ENCODE measurements at places on chromosomes 2 and 18.

- DNase-seq: no peak
These were observed 1997.0 kb upstream of the LRRTM1 start for GRCh38 chr2:82301506-82301905.

GRCh38 chr2:3349211-3349693, 28.4 kb downstream of the EIPR1 start:
- DNase-seq: no peak

GRCh38 chr2:62142054-62142453, 53.9 kb upstream of the B3GNT2 start:
- no peak for DNase-seq

DNA sequence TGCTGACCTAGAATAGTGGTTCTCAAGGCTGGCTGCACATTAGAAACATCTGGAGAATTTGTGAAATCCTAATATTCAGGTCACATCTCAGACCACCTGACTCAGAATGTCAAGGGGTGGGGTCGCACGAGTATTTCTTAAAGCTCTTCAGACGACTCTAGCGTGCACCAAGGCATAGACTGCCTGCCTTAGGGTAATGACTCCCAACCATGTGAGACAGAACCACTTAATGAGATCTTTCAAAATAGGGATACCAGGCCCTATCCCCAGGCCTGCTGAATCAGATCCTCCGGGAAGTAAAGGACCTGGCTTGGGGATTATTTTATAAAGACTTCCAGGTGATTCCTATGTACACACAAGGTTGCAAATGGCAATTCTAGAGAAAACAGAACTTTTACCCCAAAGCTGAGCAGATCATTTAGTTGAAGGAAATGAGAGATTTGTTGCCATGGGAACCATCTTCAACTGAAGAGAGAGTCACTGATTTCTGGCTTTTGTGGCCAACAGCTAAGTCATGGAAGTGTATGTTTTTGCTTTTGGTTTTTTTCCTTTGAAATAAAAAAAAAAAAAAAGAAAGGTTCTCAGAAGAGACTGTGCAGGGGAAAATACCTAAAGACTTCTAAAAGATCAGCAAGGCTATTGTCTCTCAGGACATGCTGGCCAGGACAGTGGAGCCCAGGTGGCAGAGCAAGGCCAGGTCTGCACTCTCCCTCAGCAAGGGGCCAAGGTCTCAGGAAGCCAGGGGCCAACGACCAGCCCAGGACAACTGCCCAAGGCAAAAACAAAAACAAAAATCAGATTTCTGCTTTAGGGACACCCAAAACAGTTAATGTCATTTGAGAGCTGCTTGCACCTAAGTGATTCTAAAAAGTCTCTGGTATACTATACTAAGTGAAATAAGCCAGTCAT, 15.3 kb upstream of the LOXHD1 start:
- peak; percentile 7 for DNase-seq

- DNase-seq: no peak
These were observed 183.5 kb upstream of the OSR1 start for GRCh38 chr2:19541884-19542283.

- peak; percentile 3 for DNase-seq
These were observed 361.9 kb upstream of the MEX3C start for GRCh38 chr18:51559198-51559901.

DNA sequence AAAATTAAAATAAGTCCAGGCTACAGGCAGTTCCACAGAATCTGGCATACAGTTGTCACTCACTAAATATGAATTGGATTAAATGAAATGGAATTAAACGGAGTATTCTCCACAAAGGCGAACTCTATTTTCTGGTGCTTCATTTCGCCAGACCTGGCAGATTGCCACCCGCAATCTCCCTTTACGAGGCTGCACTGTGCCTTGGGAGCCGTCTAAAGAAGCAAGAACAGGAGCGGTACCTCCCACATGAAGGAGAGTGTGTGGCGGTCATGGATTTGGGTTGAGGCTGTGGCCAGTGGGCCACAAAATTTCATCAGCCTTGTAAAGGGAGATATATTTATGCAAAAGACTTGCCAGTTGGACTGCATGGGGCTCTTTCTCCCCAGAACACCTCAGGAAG, 151.0 kb downstream of the OSR1 start:
- no peak for DNase-seq

- no peak for DNase-seq
These were observed 121.0 kb upstream of the SLC39A10 start for GRCh38 chr2:195535911-195536522.

GRCh38 chr18:8468191-8468590, 141.0 kb upstream of the RAB12 start:
- no peak for DNase-seq

GRCh38 chr2:182444170-182444569, 17.3 kb upstream of the PDE1A start:
- DNase-seq: no peak

DNA sequence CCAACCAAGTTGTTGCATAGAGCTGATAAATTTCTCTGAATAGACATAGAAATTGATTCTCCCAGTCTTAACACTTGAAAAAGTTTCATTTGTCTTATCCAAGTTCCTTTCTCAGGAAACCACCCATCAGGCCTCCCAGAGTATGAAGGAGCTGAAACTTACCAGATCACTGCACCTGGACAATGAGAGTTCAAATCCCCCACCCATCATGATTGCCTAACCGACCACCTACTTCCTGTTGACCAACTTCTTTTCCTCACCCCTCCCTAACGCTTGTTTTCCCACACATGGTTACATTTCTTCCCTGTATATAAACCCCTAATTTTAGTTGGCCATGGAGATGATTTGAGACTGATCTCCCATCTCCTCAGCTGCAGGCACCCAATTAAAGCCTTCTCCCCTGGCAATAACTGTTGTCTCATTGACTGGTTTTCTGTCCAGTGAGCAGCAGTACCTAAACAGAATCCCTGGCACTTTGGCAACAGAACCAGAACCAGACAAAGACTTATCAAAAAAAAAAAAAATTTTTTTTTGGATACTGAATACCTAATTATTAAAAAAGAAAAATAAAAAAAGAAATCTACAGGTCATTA, 103.0 kb downstream of the SPIRE1 start:
- DNase-seq: no peak

DNA sequence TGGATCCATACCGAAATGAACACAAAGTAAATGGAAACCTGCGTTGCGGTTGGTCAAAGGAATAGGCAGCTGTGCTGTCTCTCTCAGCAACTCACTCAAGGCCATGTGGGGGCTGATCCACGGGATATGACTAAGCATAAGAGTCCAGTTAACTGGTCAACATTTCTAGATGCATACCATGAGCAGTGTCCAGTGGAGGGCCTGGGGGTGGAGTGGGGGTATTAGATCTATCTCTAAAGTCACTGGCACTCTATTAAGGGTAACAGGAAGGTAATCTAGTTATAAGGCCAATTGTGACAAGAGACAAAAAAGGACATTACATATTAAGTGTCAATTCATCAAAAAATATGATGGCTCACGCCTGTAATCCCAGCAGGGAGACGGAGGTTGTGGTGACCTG, 136.8 kb downstream of the TTC32 start:
- DNase-seq: no peak

DNA sequence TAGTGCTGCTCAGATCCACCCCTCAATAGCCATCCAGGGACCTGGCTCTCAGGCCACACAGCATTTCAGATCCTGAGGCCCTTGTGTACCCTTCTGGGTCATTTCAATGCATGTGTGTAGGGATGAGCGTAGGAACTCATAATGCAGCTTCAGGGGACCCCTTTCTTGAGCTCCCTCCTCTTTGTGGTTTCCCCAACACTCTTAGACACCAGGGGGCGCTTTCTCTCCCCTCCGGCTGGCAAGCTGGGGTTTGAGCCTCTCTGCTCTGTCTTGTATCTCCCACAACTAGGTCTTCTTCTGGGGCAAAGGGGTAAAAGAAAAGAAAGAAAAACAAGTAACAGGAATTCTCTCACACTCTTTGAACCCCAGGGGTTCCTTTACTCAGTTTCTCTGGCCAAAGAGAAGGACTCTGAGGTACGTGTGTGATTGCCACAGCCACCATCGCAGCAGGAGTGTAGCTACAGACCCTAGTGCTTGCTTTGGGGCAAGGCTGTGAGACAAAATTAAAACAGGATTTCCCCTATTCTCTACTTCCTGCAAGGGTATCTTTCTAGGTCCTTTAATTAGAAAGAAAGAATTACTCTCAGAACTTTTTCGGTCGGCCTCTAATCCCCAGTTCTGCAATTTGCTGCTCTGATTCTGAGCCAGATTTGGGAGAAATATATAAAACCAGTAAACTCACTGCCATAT, 38.0 kb downstream of the CABYR start:
- peak; percentile 54 for DNase-seq

DNA sequence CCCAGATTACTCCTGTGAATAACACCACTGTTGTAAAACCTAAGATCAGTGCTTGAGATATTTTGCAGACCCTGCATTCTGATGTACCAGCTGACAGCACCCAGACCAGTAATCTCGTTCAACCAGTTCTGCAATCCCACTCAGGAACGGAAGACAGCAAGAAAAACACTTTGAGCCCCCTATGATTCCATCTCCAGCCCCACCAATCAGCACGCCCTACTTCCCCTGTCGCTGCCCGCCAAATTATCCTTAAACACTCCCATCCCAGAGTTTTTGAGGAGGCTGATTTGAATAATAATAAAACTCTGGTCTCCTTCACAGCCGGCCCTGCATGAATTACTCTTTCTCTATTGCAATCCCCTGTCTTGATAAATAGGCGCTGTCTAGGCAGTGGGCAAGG, 173.9 kb upstream of the CDH2 start:
- no peak for DNase-seq

DNA sequence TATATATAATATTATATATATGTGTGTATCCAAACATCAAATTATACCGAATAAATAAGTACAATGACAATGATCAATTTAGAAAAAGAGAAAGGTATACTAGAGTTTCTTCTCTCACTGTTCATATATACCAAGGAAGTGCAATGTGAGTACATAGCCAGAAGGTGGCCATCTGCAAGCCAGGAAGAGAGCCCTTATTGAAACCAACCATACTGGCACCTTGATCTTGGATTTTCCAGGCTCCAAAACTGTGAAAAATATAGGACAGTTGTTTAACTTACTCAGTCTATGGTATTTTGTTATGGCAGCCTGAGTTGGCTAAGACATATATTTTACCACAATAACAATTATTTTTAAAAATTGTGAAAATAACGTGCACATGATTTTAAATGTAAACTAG, 1490.2 kb upstream of the SLC39A10 start:
- peak; percentile 30 for DNase-seq

GRCh38 chr18:75071866-75072671, 136.9 kb downstream of the PTGR3 start:
- no peak for DNase-seq

GRCh38 chr2:171034315-171034714, 105.3 kb downstream of the GORASP2 start:
- no peak for DNase-seq

- DNase-seq: no peak
These were observed 65.8 kb downstream of the SUMO1 start for GRCh38 chr2:202172439-202173211.

GRCh38 chr2:195468771-195469170, 188.3 kb upstream of the SLC39A10 start:
- DNase-seq: no peak

GRCh38 chr2:237819231-237819630, 20.7 kb downstream of the RBM44 start:
- no peak for DNase-seq

- DNase-seq: no peak
These were observed 243.3 kb downstream of the TSN start for GRCh38 chr2:121998751-121999150.

DNA sequence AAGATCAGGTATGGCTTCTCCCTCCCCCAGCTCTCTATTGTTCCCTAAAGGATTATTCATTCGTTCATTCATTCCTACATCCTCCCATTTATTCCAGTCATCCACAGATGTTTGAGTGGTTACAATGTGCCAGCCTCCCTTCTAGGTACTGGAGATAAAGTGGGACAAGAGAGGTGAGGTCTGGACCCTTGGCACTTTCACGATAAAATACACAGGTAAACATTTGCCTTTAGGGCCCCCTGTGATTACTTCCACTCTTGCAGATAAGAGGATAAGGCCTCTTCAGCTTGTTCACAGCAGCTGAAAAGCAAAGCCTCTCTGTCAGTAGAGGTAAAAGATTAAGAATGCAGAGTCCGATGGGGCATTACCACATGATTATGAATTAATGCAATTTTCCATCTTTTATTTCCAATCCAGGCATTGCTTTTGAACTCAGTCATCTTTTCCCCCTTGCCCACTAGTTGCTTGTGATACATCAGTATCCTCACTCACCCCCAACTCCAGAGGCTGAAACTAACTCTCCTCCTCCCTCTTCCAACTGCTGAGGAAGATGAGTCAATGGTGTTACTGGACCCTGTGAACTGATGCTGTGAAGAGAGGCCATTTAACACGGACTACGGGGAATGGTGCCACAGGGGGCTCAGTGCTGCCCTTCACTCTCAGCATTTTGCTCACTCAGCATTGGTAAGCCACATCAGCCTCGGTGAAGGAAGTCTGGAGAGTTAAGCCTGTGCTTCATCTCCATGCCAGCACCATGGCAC, 1.1 kb upstream of the DPP4 start:
- DNase-seq: no peak

- peak; percentile 66 for DNase-seq
These were observed 128.3 kb downstream of the SH3BP4 start for GRCh38 chr2:235080101-235080500.

- peak; percentile 1 for DNase-seq
These were observed 36.5 kb upstream of the CDH19 start for GRCh38 chr18:66640431-66640830.

DNA sequence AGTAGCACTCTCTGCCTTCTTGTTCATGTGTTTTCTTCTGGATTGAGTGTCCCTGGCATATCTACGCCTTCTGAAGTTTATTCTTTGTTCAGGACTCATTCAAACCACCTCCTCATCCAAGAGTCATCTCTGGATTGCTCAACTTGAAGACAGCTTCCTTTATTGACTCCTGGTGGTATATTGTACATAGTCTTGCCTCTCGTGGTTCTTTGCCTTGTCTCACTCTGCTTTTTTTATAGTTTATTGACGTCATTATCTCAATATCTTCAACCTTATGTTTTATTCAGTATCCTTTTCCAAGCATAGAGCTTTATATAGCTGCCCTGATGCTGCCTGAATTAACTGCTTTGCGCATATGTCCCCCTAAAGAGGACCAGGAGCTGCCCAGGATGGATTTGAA, 161.7 kb downstream of the INSIG2 start:
- DNase-seq: peak; percentile 68

DNA sequence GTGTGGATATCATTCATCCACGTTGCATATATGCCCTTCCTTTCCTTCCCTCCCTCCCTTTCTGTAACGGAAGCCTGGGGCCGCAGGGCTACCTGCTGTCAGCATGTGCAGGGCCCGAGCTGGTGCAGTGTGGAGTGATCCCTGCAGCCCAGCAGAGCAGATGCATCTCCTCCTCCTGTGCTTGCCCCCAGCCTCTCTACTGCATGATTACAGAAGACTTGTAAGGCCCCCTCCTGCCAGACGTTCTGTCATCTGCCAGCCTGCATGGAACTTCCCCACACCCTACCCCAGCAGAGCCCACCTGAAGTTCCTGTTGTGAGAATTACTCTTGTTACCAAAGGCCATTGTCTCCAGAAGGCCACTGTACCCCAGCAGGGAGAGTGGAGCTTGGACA, 67.5 kb upstream of the FOSL2 start:
- DNase-seq: no peak

GRCh38 chr18:12014521-12015415, 33.5 kb downstream of the IMPA2 start:
- no peak for DNase-seq

Data from fibroblast of skin of scalp (primary cell).